Esophagus squamous epithelium (tissue), 5 donors: ENCODE measurements at places on chromosomes 12 and 14.
A peak's percentile ranks its signal among the peaks of the same experiment; 100 is the strongest.

GRCh38 chr14:58077621-58078020 lies 74.4 kb downstream of the ARMH4 start:
- H3K4me3 ChIP-seq = no peak overlapping the region
- H3K4me1 ChIP-seq = peaks cover 11% of the 10 kb centered on the region
- DNase-seq = no peak
- no peak overlapping the region for H3K27ac ChIP-seq
- H3K36me3 ChIP-seq = no peaks in the 10 kb centered on the region

DNA sequence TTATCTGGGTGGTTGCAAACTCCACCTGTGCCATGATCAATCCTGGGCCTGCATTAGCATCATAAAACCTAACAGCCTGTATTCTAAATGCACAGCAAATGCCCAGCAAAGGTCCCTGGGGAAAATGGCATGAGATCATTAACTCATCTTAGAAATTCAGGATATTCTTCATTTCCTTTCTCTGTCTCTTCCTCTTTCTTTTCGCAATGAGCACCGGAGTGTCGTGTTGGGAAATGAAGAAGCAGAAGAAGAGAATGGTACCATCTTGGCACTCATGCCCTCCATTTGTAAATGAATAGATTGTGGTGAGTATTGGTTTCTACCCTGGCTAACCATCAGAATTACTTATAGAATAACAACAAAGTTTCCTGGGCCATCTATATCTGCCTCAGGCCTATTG lies 193.6 kb downstream of the GALC start:
- no peaks in the 10 kb centered on the region for H3K27me3 ChIP-seq
- H3K36me3 ChIP-seq = no peaks in the 10 kb centered on the region
- H3K27ac ChIP-seq = no peak overlapping the region

DNA sequence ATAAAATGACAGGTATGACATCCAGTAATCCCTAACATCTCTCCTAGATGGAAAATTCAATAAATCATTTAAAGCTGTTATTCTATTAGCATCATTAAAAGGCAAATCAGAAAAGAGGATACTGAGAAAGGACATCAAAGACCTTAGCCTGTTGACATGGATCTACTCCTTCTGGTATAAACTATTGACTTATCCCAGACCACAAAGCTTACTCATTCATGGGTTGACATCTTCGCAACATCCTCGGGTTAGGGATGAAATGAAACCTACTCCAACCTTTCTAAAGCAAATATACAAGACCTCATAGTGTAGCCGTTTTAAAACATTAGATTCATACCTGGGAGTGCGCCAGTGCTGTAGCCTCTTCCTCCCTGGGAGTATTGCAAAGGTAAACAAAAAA lies 191.5 kb upstream of the BTG1 start:
- DNase-seq = no peak
- no peaks in the 10 kb centered on the region for H3K27me3 ChIP-seq
- H3K4me1 ChIP-seq = peaks cover 21% of the 10 kb centered on the region

DNA sequence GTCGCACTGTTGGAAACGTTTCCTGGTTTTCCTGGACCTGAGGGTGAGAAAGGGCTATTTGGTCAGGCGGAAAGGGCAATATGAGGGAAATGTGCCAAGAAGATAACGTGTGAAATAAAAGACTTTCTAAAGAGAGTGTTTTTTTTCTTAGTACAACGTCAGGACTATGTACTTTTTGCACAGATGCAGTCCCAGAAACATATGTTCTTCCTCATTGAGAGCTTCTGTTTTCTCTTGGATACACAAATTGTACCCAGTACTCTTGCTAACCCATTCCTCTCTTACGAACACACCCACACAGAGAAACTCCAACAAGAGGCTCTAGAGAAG lies 669 bp upstream of the PKP2 start:
- DNase-seq = no peak
- H3K27me3 ChIP-seq = no peaks in the 10 kb centered on the region
- H3K4me3 ChIP-seq = peak overlapping the region; percentile 71
- H3K27ac ChIP-seq = peak overlapping the region; percentile 82
- H3K36me3 ChIP-seq = no peaks in the 10 kb centered on the region

DNA sequence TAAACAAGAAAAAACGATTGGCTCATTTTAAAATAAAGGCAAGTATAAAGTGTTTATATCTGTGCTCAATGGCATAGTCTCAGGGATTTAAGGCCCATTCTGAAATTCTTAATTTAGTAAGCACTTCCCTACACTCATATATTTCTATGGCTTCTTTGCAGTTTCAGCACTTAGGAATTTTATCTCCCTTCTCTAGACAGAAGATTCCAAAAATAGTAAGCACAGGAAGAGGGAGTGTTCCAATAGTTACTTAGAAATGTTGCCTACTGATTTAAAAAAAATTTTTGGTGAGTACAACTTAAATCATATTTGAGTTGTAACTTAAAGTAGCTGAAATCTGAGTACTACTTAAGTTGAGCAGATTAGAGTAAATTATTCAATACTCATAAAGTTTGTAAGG lies 19.8 kb downstream of the INSM2 start:
- no peaks in the 10 kb centered on the region for H3K36me3 ChIP-seq
- H3K27me3 ChIP-seq = no peaks in the 10 kb centered on the region
- H3K4me3 ChIP-seq = no peak overlapping the region
- H3K27ac ChIP-seq = no peak overlapping the region

DNA sequence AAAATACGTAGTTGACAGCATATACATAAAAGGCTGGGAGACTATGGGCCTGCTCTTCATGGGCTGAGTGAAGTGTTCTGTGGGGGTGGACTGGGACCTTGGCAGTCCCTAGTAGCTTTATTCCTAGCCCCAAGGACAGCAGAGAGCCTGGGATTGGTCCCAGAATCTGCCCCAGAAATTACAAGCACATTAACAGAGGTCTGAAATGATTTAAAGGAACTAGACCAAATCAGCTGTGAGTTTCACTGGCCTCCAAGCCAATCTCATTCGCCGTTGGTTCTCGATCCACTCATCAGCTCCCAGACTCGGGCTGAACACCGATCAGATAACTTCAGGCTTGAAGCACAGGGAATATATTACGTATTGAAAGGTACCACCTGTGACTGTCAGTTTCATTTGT lies 77.0 kb upstream of the PSMC1 start:
- no peaks in the 10 kb centered on the region for H3K4me1 ChIP-seq
- H3K4me3 ChIP-seq = no peak overlapping the region
- no peak for DNase-seq

DNA sequence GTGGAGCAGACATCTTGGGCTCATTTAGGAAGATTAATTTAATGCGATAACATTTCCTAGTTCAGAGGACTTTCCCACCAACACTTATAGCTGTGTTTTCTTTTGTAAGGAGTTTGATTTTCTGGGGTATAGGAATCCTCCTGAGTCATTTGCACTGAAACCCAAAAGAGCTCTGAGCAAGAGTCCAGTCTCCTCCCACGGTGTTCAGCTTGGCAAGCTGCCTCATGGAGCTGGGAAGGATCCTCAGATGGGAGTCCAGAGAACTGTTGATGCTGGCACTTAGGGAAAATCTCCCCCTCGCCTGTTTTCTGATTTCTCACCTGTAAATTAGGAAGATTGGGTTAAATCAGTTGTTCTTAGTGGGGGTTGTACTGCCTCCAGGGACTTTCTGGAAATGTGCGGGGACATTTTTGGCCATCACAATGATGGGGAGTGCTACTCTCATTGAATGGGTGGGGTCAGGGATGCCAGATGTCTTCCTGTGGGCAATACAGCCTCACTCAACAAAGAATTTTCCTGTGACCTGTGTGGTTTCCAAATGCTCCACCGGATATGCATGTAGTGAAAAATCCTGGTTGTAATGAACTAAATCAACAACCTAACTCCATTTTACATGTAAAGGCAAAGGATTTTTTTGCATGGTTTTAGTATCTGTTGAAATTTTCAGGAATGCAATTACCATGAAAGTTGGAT lies 150.6 kb downstream of the ADCK1 start:
- H3K4me1 ChIP-seq = no peaks in the 10 kb centered on the region
- no peak overlapping the region for H3K27ac ChIP-seq
- no peaks in the 10 kb centered on the region for H3K27me3 ChIP-seq
- DNase-seq = no peak

DNA sequence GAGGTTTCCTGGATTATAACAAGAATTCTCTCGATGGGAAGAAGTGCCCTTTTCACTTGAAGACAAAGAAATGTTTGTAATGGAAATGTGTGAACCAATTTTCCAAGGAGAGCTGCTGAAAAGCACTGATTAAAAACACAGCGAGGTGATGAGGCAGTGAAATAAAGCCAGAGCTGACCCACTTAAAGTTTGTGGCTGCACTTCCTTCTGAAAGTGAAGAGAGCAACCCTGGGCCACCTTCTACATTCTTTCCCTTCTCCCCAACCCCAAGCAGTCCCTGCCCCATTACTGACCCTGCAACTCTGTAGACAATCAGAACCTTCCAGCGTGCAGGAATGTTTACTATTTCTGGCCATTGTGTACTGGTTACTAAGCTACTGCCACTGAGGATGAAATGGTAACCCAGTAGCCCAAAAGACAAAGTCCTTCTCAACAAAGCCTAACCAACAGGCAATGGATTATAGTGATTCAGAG lies 173.9 kb downstream of the TTC7B start:
- H3K36me3 ChIP-seq = no peaks in the 10 kb centered on the region
- peaks cover 21% of the 10 kb centered on the region for H3K4me1 ChIP-seq
- DNase-seq = no peak
- no peaks in the 10 kb centered on the region for H3K27me3 ChIP-seq
- H3K27ac ChIP-seq = peak overlapping the region; percentile 31

GRCh38 chr14:92259613-92260357 lies 63.2 kb upstream of the SLC24A4 start:
- no peak overlapping the region for H3K27ac ChIP-seq
- no peaks in the 10 kb centered on the region for H3K27me3 ChIP-seq
- DNase-seq = no peak

DNA sequence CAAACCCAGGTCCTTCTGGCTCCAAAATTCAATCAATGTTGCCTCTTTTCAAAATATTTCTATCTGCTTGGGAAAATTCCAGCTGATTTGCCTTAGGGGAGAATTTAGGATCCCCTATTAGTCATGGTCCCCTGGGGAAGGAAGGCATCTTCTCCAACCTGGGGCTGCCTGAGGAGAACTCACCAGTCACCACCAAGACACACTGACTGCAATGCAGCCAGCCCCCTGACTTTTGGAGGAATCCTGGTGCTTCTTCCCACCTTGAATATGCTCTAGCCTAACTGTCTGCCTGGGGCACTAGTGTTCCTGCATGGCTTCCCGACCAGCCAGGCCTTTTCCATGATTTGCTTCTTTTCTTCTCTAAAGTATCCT lies 71.8 kb upstream of the BCL2L14 start:
- no peak overlapping the region for H3K27ac ChIP-seq
- DNase-seq = no peak
- no peaks in the 10 kb centered on the region for H3K27me3 ChIP-seq
- H3K4me1 ChIP-seq = no peaks in the 10 kb centered on the region
- H3K4me3 ChIP-seq = no peak overlapping the region

DNA sequence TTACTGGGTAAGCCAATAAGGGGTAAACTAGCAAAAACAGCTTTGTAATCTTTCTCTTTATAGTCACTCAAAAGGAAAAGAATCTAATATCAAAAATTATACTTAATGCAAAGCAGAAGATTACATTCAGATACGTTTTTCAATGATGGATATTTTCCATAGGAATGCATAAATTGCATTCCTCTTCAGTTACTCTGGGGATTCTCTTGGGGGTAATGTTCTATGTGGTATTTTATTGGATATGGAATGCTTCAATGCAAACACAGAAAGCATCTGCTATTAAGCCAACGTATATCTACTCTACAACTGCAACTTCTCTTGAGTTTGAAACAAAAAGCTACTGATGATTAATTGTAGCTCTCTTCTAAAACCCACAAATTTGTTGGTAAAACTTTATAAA lies 106.0 kb downstream of the SLC41A2 start:
- H3K27ac ChIP-seq = no peak overlapping the region
- H3K4me1 ChIP-seq = no peaks in the 10 kb centered on the region
- no peaks in the 10 kb centered on the region for H3K27me3 ChIP-seq

DNA sequence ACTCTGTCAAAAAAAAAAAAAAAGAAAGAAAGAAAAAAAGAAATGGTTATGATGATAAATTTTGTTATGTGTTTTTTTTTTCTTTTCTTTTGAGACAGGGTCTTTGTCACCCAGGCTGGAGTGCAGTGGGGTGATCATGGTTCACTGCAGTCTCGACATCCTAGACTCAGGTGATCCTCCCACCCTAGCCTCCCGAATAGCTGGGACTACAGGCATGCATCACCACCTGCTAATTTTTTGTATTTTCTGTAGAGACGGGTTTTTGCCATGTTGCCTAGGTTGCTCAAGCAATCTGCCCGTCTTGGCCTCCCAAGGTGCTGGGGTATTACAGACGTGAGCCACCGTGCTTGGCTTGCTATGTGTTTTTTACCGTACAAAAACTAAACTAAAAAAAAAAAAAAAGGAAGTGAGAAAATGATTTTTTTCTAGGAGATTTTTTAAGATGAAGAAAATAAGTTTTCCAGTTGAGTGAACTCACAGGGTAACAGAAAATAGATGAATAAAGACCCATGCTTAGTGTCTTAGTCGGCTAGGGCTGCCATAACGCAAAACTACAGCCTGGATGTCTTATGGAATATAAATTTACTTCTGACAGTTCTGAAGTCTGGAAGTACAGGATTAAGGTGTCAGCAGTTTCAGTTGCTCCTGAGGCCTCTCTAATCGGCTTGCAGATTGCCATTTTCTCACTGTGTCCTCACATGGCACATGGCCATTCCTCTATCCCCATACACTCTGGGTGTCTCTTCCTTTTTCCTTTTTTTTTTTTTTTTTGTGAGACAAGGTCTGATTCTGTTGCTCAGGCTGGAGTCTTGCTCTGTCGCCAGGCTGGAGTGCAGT lies 13.2 kb upstream of the APOF start:
- no peak for DNase-seq
- H3K4me1 ChIP-seq = no peaks in the 10 kb centered on the region
- H3K36me3 ChIP-seq = no peaks in the 10 kb centered on the region

DNA sequence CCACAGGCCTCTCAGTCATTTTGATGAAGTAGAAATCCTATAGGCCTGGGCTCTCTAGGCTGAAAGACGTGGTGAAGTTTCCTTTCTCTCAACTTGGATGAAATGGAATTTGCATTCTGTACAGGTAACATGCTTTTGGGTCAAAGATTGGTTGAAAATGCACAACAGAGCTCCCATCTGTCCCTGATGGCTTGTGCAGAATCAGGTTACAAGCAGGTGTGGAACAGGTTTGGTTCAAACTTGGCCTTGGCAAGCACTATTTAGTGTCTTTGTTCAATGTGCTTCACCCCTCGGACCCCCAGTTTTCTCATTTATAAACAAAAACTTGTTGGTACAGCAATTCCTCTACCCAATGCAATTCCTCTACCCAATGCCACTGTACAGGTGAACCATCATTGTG lies 1493.0 kb downstream of the AACS start:
- no peaks in the 10 kb centered on the region for H3K27me3 ChIP-seq
- H3K27ac ChIP-seq = no peak overlapping the region
- H3K36me3 ChIP-seq = no peaks in the 10 kb centered on the region
- H3K4me3 ChIP-seq = no peak overlapping the region
